ENCODE measurements at places on chromosomes 4 and X.

- no peak for DNase-seq
These were observed 15.8 kb downstream of the EFNB1 start for GRCh38 chrX:68844581-68844980.

DNA sequence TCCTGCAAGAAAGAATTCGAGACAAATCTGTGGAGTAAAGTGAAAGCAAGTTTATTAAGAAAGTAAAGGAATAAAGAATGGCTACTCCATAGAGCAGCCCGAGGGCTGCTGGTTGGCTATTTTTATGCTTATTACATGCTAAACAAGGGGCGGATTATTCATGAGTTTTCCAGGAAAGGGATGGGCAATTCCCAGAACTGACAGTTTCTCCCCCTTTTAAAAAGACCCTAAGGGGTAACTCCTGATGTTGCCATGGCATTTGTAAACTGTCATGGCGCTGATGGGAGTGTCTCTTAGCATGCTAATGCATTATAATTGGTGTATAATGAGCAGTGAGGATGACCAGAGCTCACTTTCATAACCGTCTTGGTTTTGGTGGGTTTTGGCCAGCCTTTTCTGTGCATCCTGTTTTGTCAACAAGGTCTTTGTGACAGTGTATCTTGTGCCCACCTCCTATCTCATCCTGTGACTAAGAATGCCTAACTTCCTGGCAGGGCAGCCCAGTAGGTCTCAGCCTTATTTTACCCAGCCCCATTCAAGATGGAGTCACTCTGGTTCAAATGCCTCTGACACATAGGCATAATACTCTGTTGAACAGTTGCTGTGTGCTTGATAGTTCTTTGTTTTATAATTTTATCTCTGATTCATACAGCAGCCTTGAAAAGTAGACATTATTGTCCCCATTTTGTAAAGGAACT lies 25.8 kb downstream of the GAB1 start:
- no peak for DNase-seq

GRCh38 chr4:153646261-153646660 lies 37.8 kb upstream of the TLR2 start:
- no peak for DNase-seq

DNA sequence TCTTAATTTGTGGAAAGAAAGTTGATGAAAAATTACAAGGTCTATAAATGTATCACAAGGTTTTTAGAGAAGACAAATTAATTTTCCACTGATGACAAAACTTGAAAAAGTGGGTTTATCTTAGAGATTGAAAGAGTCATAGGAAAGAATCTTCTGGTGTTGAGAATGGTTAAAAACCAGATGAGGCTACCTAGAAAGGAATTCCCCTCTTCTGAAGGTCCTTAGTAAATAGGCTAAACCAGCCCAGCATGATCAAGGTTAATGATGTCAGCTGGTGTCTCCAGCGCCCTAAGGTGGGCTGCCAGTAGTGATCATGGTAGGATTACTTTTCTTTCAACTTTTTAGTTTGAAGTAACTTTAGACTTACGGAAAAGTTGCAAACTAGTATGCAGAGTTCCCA lies 71.8 kb upstream of the PGRMC2 start:
- DNase-seq = no peak

GRCh38 chr4:15683143-15683495 lies 1.5 kb downstream of the FAM200B start:
- DNase-seq = no peak

DNA sequence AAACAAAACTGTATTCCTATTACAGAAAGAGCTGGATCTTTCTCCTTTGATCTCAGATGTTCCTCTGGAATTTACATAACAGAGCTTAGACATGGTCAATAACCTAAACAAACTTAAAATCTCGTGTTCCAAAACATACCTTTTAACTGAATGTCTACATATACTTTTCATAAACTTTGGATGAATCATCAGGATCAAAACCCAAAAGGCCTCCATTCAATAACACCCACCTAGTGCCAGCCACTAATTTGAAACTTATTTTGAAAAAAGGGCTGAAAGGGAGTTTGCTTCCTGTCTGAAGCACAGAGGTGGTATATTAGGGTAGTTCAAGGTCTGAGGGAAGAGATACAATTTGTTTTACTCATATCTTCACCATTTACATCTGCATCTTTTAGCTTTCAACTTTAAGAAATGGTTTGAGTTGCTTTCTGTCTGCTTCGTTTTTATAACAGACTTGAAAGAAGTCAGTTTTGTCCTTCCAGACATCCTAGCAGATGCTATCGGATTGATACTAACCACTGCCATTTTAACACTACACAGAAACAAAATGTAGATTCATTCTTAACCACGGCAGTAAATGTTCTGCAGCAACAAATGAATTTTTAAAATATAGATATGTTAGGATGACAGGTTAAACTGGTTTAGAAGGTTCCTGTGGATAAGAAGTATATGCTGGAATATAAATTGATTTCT lies 242.8 kb upstream of the DKK2 start:
- DNase-seq = no peak

DNA sequence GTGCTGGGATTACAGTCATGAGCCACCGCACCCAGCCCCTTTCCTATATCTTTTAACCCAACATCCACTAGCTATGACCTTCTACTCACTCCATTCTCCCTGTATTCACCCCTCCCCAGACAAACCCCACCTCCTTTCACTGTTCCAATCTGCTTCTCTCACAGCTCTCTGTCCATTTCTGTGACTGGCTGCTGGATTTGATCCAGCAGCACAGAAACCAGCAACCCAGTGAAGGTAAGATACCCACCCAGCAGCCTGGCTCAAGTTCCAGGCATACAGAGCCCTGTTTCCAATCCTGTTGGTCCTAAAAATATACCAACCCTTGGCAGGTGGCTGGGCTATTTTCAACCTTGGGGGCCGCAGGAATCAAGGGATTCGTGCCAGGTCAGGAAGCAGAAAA lies 56.9 kb upstream of the SMIM10 start:
- no peak for DNase-seq

DNA sequence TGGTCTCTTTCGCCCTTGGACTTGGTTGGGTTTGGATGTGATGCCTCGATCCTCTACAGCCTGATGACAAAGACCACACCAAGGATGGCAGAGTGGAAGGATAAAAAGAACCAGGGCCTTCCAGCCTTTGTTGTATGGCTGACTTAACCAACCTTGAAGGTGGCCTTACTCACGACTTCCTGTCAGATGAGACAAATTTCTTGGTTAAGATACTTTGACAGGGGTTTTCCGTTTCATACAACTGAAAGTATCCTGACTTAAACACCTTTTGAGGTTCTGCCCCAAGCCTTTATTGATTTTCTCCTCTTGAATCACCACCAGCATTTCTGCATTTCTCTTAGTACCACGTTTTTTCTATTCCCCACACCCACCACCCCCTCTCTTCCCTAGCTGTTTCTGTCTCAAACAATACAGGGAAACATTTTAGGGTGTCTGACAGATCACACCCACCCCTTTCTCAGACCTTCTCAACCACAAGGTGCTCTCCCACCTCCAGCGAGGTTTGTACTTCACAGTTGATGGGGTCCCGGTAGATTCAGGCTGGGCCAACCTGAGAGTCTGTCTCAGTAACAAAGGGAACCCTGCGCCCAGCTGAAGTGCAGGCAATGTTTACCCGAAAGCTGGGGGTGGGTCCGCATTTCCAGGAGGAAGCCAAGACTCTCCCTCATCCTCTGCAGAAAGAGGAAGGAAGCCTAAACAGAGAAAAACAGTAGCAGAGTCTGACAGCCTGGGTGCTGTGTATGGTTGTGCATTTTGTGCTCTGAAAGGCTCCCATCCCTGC lies 5.0 kb upstream of the TSPAN5 start:
- no peak for DNase-seq

GRCh38 chr4:76564123-76564915 lies 129.3 kb downstream of the SHROOM3 start:
- DNase-seq = no peak

DNA sequence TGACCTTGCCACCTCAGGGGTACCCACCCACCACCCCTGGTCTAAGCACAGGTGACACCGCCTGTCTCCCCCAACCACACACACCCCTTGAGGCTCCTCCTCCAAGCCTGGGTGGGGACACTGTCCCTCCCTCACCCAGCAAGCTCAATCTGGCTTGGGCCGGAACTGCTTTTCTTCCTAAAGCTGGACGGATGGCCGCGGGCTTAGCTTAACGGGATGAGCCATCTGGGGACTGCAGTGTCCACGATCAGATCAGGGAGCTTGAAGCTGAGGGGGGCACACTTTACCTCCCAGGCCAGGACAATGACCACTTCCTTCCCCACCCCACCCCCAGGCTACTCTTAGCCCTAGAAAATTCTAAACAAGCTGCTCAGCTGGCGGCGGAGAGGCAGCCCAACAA lies 1.0 kb upstream of the SLC6A8 start:
- no peak for DNase-seq

- no peak for DNase-seq
These were observed 1544.5 kb upstream of the TENM3 start for GRCh38 chr4:180698550-180699195.

DNA sequence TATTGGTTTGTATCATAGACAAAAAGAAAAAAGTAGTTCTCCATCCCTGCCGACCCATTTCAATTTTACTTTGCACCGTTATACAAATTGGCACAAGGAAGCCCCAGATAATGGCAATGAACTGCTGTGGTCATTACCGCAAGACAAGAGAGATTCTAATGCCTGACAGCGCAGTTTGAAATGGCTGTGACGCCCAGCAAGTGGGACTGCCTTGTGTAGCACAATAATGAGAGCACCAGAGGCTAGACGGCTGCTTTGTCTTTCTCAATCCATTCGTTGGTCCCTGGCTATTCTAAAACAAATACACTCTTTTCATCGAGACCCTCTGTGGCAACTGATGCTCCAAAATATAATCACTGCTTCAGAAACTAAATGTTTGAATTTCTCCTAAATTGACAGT lies 192.4 kb upstream of the NEIL3 start:
- no peak for DNase-seq

DNA sequence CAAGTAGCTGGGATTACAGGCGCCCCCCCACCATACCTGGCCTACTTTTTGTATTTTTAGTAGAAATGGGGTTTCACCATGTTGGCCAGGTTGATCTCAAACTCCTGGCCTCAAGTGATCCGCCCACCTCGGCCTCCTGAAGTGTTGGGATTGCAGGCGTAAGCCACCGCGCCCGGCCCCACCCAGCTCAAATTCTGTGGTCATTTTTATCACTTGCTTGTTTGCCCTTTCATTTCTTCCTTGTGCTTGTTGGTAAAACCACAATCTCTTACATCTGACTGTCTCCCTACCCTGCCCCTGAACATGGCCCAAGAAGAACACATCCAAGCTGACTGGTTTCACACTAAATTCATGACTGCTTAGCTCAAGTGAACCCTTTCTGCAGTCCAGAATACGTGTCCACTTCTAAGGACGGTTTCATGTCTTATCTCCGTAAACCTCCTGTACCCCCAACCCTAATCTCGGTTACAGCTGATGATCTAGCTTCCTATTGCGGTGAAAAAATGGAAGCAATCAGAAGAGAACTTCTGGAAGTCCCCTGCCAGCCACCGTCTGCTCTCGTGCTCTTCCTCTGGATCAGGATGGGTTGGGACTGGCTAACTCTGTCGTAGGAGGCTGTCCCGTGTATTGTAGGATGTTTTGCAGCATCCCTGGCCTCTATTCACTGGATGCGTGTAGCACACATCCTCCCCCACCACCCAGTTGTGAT lies 5.4 kb upstream of the RS1 start:
- DNase-seq = no peak

DNA sequence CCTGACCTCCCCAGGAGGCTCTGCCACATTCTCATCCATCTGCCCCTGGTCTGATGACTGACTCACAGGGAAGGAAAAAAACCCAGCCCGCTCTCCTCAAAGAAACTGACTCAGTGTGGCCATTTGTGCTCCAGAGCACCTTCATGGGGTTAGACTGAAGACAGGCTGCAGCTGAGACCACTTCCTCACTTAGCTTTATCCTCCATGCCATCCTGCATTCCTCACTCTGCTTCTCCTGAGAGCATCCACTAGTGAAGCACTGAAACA lies 35.9 kb upstream of the HPSE start:
- no peak for DNase-seq

GRCh38 chr4:145293658-145294057 lies 113.3 kb upstream of the OTUD4 start:
- no peak for DNase-seq

GRCh38 chr4:38621831-38622230 lies 42.2 kb upstream of the KLF3 start:
- no peak for DNase-seq

DNA sequence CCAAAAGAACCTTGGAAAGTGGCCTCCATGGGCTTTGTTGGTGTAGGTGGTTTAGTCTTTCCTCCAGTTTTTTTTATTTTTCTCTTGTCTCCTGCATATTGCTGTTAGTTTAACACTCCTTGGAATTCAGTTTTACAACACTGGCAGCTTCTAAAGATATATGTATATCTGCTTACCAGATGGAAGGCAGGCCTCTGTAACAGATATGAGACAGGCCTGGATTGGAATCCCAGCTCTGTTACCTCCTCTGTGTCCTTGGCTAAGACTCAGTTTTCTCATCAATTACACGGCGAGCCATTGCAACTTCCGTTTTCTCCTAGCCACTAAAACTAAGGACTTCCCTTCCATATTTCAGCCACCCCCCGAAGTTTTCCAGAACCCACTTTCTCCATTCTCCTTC lies 133.4 kb upstream of the SMAD1 start:
- no peak for DNase-seq

DNA sequence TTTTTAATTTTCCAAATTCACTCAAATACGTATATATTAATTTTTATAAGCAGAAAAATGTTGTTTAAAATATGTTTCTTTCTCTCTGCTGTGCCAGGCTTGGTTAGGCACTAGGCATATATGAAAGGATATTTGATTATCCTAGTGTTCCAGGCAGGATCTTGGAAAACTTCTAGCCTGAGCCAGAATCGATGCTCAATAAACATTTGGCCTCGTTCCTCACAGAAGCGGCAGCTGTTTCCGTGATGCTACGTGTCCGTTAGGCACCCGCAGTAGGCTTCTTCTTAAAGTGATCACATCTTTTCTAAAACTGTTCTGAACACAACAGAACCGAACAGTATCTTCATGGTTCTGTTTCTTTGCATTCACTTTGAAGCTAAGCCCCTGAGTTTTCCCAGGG lies 50.1 kb upstream of the CRMP1 start:
- DNase-seq = no peak

DNA sequence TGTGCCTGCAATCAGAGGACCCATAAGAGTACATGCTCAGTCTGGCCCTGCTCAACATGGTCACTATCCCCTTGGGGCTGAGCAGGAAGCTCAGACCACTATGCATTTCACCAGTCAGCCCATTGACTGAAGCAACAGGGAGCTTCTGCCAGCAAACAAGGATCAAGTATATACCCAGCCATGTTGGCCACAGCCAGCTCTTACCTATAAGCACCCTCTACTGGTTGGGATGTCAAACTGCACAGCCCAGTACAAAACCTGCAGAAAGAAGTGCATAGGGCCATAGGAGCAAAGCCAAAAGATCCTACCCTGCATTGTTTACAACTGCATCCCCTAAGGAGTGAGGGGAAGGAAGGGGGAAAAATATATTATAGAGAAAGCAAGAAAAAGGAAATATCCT lies 214.4 kb upstream of the CPEB2 start:
- no peak for DNase-seq

- no peak for DNase-seq
These were observed 135.9 kb downstream of the COL25A1 start for GRCh38 chr4:109166586-109166985.

GRCh38 chrX:38854305-38854704 lies 53.0 kb downstream of the MID1IP1 start:
- DNase-seq = no peak

- DNase-seq = no peak
These were observed 37.4 kb upstream of the IL1RAPL1 start for GRCh38 chrX:28549838-28550237.

- no peak for DNase-seq
These were observed 136.5 kb downstream of the RNF150 start for GRCh38 chr4:140996766-140997165.

- DNase-seq = no peak
These were observed 68.2 kb downstream of the FUNDC1 start for GRCh38 chrX:44474410-44474809.
